Suppressor macrophage treated with lipopolysaccharide for 4 hours (primary cell): ENCODE measurements at places on chromosomes 3 and 15.

DNA sequence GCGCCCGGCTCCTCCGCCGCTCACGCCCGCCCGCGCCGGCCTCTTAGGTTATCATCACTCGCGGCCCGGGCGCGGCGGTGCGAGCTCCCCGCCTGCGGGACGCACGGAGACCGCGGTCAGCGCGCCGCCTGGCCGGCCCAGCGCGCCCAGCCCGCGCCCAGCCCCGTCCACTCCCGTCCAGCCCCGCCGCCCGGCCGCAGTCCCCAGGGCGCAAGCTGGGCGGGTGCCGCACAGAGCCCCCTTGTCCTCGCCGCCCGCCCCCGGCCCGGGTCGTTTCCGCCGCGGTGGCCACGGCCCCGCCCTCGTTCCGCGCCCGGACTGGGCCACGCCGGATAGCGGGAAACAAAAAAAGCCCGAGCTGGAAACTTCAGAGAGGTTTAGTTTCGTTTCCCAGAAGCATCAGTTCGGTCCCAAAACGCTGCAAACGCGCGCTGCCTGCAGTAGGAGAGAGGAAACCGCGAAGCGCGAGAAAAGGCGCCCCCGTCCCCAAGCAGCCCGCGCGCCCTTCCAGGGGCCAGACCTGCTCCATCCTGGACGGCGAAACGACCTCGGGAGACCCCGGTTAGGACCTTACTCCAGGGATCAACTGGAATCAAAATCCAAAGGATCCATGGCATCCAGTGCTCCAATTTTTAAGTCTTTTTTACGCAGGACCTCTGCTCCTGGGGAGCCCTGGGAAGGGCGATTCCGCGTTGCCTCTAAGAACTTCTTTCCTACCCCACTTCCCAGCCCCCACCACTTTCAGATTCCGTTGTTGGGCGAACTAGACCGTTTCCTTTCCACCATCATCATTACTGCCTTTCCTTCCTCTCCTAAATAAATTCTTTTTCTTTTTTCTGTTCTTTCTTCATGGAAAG, at the start of gene ATP10A:
TSS of gene ATP10A (minus strand) at position 217 of the 857 bp plus-strand sequence. CDS start 231 bp downstream, outside the sequence.
- peak; percentile 87 for DNase-seq

DNA sequence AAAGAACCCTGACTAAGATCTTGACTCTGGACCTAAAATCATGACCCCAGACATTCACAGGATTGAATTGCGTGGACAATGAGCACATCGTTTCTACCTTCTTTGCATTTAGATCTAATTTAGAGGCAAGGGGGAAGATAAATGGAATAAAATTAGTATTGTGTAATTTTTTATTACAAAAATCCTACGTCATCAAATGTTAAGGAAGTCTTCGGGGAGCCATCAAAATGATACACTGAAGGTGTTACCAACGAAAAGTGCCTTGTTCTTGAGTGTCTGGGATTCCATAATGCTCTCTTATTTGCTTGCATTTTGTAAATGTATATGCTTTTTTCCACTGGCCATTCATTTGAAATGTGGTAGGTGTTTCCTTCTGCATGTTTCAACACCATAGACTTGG, 52.8 kb upstream of the C3orf49 start:
- no peak for DNase-seq

- DNase-seq: no peak
These were observed 32.2 kb downstream of the LIPC start for GRCh38 chr15:58463815-58464650.

DNA sequence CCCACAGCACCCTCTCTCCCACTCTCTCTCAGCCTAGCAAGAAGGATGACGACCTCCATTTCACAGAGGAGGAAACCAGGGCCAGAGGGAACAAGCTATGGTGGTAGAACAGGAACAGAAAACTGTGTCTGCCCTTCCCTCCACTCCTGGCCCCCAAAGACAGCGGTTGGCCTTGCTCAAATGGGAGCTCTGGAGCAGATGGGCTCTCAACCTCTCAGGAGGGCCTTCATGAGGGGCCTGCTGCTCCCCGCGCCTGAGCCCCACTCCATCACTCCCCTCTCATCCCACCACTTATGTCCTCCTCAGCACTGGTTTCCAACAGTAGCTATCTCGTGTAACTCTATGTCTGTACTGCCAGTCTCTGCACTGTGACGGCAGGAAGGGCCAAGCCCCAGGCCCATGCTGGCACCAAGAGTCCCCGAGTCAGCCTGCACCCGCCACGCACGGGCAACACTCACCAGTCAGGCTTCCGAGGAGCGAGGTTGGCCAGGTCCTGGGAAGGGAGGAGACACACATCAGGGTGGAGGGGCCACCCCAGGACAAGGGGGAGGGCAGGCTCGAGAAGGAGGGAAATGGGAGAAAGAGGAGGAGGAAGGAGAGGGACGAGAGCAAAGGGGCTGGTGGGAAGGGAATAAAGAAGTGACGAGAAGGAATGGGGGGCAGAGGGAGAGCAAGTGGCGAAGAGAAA, 45.5 kb downstream of the PTH1R start:
- DNase-seq: no peak
